Activated CD4-positive, alpha-beta T cell treated with anti-CD3 and anti-CD28 coated beads for 48 hours (primary cell): ENCODE measurements at places on chromosomes 7 and 10.
A peak's percentile ranks its signal among the peaks of the same experiment; 100 is the strongest.

DNA sequence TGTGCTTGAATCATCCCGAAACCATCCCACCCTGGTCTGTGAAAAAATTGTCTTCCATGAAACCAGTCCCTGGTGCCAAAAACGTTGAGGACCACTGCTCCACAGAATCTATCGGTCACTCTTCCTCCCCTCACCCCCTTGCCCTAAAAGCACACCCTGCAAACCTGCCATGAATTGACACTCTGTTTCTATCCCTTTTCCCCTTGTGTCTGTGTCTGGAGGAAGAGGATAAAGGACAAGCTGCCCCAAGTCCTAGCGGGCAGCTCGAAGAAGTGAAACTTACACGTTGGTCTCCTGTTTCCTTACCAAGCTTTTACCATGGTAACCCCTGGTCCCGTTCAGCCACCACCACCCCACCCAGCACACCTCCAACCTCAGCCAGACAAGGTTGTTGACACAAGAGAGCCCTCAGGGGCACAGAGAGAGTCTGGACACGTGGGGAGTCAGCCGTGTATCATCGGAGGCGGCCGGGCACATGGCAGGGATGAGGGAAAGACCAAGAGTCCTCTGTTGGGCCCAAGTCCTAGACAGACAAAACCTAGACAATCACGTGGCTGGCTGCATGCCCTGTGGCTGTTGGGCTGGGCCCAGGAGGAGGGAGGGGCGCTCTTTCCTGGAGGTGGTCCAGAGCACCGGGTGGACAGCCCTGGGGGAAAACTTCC lies 784 bp upstream of the SERPINE1 start:
- DNase-seq: no peak

- no peak for DNase-seq
Observed at GRCh38 chr10:22976534-22976933, 48.7 kb downstream of the ARMC3 start.

DNA sequence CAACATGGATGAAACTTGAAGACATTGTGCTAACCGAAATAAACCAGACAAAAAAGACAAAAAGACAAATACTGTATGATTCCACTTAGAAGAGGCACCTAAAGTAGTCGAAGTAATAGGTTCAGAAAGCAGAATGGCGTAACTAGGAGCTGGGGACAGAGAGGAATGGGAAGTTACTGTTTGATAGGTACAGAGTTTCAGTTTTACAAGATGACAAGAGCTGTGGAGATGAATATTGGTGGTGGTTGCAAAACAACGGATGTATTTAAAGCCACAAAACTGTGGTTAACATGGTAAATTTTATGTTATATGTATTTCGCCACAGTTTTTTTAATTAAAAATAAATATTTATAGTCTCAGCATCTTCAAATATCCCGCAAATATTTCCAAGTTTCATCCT lies 64.1 kb upstream of the DIP2C start:
- DNase-seq: no peak

GRCh38 chr7:38476764-38477163 lies 154.4 kb downstream of the AMPH start:
- DNase-seq: no peak

DNA sequence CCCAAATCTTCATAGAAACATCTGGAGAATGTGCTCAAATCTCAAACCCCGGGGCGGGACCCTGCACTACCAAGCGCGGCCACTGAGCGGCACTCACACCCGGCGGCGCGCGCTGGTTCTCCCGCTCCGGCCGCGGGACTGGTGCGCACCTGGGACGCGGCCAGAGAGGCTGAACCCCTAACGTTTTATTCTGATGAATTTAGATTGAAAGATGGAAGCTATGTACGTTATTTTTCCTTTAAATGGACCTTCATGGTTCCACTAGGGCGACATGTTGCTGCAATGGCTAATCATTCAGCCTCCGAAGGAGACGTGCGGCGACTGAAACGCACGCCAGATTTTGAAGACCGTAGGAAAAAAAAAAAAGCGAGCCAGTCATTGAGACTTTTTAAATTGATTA lies 107.0 kb upstream of the INSIG1 start:
- peak; percentile 79 for DNase-seq

DNA sequence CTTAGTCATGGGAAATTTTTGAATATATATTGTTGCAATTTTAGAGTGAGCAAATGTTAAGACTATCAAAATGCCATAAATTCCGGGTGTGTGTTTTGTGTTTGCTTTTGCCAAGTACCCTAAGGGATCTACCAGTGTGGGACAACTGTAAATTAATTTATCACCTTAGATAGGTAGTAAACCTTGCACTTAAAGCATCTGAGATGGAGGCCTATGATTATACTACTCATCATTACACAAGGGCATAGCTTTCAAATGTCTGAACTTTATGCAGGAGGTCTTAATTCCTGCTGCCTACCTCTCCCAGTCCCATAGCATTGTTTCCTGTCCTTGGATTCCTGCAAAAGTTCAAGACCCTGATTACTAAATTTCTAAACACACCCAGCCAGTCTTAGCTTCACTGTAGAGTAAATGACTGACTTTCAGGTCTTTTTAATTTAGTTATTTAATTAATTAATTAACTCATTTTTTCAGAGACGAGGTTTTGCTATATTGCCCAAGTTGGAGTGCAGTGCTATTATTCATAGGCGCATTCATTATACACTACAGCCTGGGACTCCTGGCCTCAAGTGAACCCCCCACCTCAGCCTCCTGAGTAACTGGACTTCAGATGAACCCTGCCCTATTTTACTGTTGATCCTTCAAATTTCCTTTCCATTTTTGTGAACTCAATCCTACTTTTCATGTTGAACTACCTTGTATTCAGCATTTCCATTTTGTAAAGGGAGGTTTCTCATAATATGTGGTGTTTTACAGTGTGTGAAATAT lies 47.0 kb downstream of the THSD7A start:
- DNase-seq: no peak

GRCh38 chr7:47119261-47119865 lies 462.5 kb downstream of the TNS3 start:
- no peak for DNase-seq

DNA sequence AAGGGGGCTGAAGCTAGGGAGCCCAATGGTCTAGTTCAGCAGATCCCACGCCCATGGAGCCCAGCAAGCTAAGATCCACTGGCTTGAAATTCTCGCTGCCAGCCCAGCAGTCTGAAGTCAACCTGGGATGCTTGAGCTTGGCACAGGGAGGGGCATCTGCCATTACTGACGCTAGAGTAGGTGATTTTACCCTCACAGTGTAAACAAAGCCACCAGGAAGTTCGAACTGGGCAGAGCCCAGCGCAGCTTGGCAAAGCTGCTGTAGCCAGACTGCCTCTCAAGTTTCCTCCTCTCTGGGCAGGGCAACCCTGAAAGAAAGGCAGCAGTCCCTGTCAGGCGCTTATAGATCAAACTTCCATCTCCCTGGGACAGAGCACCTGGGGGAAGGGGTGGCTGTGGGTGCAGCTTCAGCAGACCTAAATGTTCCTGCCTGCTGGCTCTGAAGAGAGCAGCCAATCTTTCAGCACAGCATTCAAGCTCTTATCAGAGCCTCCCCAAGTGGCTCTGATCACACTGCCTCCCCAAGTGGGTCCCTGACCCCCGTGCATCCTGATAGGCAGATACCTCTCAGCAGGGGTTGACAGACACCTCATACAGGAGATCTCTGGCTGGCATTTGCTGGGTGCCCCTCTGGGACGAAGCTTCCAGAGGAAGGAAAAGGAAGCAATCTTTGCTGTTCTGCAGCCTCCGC lies 167.8 kb downstream of the CCDC71L start:
- no peak for DNase-seq
